ENCODE measurements at places on chromosomes 5 and 9.
A peak's percentile ranks its signal among the peaks of the same experiment; 100 is the strongest.

DNA sequence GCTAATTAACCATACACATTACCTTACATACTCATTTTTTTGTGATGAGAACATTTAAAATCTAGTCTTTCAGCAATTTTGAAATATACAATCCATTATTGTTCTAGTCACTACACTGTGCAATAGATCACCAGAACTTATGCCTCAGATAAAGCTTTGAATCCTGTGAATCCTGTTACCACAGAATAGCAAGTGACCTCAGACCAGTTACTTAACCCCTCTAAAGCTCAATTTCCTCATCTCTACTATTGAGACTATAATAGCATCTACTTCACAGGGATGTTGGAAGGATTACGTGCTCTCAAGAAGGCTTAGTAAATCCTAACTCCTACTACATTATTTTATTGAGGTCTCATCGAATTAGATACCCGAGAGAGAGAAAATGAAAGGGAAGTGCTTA lies 60.2 kb upstream of the PIP5K1B start:
- no peak for DNase-seq

DNA sequence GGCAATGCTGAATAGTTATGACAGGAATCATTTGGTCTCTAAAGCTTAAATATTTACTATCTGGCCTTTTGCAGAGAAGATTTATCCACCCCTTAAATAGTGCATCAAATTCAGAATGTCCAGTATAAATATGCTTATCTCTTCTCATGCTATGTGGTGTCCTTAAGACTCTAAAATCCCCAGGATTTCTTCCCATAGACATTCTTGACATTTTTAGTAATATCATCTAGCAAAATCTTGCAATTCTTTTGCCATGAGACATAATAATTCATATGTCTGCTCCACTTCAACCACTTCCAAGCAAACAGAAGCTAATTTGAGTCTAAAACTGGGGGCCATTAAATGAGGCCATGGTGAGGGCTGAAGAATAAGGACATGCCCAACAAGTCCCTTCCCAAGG lies 1923.4 kb upstream of the CDH9 start:
- DNase-seq = no peak

- peak; percentile 39 for DNase-seq
Measured at GRCh38 chr9:114507726-114508125, 2.5 kb upstream of the WHRN start.

DNA sequence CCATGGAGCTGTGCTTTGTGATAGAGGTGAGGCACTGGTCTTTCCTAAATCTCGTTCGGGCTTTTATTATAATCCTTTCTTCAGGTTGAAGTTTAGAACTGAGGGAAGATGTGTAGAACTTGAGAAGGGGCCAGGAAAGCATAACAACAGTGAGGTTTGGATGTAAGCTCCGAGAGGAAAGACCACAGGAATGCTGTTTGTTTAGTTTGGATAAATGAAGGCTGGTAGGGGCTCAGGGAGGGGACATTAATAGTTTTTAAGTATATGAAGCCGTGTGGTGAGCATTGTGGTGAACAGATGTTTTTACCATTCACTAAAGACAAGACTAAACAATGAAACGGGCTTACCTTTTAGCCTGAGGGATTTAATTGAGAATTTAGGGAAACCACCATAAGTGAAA lies 130.8 kb downstream of the ARHGAP26 start:
- DNase-seq = no peak
